Fibroblast of skin of abdomen (primary cell): ENCODE measurements at places on chromosomes 6 and 20.

- no peak for DNase-seq
Observed at GRCh38 chr20:20368418-20369249, 730 bp downstream of the INSM1 start.

GRCh38 chr6:157164972-157165371 lies 158.3 kb downstream of the TMEM242 start:
- DNase-seq, result peak; percentile 40

- DNase-seq, result no peak
Observed at GRCh38 chr6:21739838-21740237, 146.3 kb downstream of the SOX4 start.

- DNase-seq, result peak; percentile 55
Observed at GRCh38 chr6:121055572-121056163, 278.6 kb downstream of the TBC1D32 start.

DNA sequence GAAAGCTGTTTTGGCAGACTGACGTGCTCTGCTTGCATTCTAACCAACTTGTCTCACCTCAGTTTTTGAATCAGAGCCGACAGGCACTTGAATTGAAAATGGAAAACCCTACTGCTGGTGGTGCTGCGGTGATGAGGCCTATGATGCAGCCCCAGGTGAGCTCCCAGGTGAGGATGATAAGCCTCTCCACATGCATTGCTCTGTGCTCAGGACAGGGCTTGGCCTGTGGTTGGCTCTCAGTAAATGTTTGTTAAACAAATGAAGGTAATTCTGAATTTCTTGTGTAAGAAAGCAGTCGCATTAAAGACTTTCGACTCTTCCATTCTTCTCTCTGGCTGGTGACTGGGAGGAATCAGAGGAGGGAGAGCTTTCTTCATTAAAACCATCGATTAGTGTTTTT lies 136.3 kb downstream of the SULF2 start:
- no peak for DNase-seq

GRCh38 chr6:35585658-35586057 lies 73.0 kb upstream of the TULP1 start:
- no peak for DNase-seq

DNA sequence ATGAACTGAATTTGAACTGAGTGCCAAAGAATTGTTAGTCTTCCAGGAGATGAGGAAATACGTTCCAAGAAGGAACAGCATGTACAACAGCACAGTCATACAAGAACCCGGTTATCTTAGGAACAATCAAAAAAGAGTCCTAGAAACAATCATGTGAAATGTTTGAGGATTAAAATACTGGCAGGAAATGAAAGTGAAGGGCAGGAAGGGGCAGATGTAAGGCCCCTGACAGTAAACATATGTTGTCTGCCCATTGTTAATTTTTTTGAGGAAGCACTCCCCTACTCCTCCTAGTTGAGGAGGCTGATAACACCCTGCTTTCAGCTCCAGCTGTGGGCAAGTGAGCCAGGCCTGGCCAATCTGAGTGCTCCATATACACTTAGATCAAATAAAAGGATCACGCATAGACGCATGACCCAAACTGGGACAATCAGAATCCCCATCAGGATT lies 220.9 kb downstream of the HACE1 start:
- DNase-seq, result no peak

- no peak for DNase-seq
Observed at GRCh38 chr6:88810089-88810488, 153.3 kb downstream of the RNGTT start.

- no peak for DNase-seq
Observed at GRCh38 chr6:129475477-129476247, 234.3 kb downstream of the ARHGAP18 start.

DNA sequence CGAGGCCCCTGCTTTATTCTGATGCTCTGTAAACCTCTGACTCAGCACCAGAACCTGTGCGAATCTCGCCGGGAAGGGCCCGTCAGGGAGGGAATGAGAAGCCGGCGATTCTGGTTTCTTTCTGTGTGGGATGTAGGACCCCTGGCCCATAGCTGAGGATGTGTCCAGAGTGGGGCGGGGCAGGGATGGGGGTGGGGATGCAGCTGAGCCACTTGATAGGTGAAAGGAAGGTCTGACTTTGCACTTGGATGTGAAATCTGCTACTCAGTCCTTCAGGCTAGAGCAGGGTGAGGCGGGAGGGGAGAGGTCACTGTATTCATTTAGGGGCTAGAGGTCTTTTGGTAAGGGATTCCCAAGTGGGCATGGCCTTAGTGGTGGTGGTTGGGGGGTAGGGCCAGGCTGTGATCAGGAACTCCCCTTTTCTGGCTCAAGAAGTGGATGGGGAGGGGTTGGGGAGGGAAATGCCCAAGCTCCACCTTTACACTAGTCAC lies 2.3 kb downstream of the TOX2 start:
- DNase-seq, result peak; percentile 22

- DNase-seq, result peak; percentile 58
Observed at GRCh38 chr20:2206957-2207769, 88.6 kb upstream of the TGM3 start.

DNA sequence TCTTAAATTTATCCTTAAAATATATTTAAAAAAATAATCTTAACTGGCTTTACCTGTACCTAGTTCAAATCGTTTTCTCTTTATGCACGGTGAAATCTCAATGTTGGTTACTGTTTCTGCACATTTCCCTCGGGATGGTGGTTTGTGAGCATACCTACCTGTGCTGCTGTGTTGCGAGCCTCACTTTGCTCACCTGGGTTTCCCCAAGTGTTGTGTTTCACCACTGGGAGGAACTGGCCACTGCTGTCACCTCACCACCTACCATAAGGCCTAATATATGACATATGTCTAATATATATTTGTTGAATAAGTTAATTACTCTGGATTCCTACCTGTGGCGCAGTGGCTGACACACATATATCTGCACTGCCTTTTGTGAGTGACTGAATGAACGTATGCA lies 493.5 kb upstream of the FLRT3 start:
- no peak for DNase-seq

DNA sequence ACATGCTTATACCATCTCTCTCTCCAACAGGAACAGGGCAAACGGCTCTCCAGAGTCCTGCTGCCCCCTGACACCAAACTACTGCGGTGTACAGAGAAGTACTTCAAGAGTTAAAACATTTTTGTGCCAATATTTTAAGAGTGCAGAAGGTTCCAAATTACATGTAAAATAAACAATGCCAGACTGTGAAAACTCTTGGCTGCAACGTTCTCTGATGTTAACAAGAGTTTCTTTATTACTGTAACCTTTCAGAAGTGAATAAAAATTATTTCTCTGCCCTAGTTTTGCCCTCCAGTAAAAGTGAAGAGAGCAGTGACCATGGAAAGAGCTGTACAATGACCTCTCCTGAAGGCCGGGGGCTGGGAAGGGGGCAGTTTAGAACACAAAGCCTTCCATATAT lies 41.4 kb upstream of the FAM83C start:
- no peak for DNase-seq

GRCh38 chr20:22446613-22447446 lies 137.5 kb downstream of the FOXA2 start:
- peak; percentile 12 for DNase-seq

DNA sequence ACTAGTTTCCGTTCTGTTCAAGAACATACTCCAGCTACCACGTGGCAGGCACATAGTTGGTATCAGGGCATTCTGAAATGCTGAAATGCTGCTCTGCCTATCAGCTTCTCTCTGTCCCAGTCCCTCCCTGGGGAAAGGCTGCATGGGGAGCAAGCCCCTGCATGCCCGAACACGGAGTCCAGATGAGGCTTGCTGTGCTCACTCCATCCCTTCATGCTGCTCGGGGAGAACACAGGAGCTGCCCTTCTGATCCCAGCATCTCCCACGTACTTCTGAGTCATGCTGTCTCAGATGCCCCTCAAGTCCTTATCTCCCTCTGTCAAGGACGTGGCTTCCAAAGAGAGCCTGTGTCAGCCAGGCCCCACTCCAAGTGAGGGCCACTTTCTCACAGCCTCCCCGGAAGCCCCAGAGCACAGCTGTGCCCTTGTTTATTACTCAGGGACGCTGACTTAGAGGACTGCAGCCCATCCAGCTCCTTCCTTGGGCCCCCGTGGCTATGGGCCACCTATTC lies 29.4 kb downstream of the THBS2 start:
- no peak for DNase-seq

DNA sequence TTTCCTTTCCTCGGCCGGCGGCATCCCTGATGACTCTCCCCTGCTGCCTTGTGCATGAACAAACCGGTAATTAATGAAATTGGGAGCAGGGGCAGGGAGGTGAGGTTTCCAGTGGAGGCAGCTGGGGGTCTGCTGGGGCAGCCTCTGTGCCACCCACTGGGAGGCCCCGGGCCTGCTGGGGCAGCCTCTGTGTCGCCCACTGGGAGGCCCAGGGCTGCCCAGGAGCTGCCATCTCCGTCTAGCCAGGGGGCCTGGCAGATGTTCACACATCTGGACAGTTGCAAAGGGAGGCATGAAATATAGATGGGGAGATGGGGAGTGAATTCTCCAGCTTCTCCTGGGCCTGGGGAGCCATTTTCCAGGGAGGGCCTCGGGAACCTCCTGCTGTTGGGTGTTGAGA lies 33.8 kb downstream of the TOX2 start:
- no peak for DNase-seq

GRCh38 chr6:227812-228338 lies 64.4 kb upstream of the DUSP22 start:
- DNase-seq, result no peak

DNA sequence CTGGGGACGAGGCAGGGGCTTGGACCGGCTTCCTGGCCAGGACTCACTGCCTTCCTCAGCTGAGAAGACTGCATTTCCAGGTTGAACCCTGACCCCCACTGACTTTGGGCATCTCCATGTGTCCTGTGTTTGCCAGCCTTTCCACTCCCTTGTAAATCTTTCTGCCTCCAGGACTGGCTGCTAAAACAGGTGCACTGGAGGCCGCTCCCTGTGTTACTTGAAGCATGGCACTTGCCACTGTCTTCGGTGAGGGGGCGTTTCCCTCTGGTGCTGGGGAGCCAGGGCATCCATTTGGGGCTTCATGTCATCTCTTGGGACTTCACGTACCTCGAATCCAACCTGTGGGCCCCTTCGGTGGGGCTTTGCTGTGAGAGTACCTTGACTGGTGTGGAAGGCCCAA lies 6.7 kb upstream of the RBM38 start:
- DNase-seq, result no peak

GRCh38 chr20:63979557-63980316 lies at the start of gene SAMD10:
TSS of gene SAMD10 (minus strand) at chr20:63979642. CDS start at chr20:63979467, 175 bp downstream.
- DNase-seq, result peak; percentile 54

DNA sequence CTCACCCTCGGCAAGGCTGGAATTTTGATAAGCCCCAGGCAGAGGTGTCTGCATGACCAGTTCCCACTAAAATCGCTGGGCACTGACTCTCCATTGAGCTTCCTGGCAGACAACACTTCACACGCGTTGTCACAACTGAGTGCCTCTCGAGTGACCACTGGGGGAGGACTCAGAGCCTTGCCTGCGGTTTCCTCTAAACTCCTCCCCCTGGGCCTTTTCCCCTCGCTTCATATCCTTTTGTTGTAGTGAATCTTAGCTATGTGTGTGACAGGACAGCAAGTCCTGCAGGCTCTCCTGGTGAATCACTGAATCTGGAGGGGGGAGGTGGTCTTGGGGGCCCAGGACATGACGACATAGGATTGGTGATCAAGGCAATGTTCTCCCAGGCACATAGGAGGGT lies 670.8 kb downstream of the PRKN start:
- peak; percentile 76 for DNase-seq

- DNase-seq, result no peak
Observed at GRCh38 chr20:8196096-8196495, 64.0 kb downstream of the PLCB1 start.

DNA sequence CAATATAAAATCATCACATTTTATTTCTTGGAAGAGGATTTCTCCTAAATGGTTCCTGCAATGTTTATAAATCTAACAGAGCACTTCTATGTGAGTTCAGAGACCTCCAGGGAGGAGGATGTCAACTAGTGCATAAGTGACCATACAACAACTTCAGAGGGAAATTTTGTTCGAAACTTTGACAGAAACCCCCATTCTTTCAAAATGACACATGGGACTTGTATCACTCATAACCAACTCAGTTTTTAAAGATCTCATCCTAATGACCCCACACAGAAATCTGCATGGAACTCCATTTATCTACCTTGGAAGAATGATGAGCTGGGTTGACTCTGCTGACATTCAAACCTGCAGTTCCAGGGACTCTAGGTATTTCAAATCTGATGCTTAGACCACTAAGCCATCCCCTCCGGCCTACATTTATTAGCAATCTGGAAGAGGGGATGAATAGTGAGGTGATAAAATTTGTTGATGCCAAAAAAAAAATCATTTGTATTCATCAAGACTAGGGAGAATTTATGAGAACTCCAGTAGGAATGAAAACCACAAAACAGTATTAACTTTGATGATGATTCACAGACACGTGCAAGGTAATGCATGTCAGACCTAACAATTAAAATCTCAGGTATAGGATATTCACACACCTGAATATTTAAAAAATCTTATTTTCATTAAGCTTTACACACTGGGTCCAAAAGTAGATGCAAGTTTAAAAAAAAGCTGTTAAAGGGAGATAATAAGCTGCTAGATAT lies 153.0 kb downstream of the REV3L start:
- DNase-seq, result no peak

DNA sequence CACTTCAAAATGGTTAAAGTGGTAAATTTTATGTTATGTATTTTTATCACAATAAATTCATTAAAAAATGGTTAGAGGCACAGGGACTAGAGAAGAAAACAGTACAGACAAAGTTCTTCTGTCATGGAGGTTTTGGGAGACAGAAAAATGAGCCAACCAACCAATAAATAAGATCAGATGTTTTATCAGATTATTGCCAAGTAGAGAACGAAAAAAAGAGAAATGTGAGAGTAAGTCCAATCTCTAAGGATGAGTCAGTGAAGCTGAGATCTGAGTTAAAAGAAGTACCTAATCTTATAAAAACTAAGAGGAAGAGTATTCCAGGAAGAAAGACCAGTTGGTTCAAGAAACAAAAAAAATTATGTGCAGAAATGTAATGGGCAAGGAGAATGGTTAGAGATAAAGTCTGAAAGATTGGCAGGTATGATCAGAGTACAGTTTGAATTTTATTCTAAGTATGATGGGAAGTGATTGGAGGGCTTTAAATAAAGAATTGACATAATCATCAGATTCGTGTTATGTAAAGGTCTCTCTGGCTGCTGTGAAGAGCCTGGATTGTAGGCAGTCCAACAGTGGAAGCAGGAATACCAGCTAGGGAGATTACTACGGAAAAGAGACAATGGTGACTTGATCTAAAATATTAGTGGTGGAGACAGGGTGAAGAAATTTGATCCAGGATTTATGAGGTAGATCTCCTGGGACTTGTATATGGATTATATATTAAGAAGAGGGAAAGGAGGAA lies 79.6 kb downstream of the RCAN2 start:
- no peak for DNase-seq

- DNase-seq, result peak; percentile 26
Observed at GRCh38 chr20:57236813-57237584, 29.4 kb downstream of the BMP7 start.

DNA sequence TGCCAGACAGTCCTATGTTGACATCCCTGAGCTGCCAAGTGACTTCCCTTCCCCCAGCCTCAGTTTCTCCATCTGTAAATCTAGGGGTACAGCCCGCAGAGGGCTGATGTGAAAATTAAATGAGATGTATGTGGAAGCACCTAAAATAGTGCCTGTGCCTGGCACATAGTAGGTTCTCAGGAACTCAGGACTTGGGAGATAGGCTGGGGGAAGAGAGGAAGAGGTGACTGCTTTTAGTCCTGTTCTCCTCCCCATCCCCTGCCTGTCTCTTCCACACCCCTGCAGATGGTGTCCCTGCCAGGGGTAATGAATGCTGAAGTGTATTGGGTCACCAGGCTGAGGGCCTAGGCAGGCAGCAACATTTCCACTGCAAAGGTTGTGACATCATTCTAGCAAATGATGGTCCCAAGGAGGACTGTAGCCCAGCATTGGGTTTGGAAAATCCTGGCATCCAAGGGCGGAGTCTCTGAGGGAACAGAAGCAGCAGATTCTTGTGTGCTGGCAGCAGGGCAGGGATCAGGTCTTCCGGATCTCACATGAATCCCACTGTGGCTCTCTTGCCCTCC lies 1.8 kb downstream of the SNPH start:
- no peak for DNase-seq
